Trophoblast cell (in vitro differentiated cells and primary cell): ENCODE measurements at places on chromosomes 12 and 14.
A peak's percentile ranks its signal among the peaks of the same experiment; 100 is the strongest.

GRCh38 chr12:18071336-18071735 is 18.7 kb downstream of the RERGL start:
- no peaks in the 10 kb centered on the region for H3K4me1 ChIP-seq
- H3K36me3 ChIP-seq, result no peaks in the 10 kb centered on the region
- no peak for DNase-seq

DNA sequence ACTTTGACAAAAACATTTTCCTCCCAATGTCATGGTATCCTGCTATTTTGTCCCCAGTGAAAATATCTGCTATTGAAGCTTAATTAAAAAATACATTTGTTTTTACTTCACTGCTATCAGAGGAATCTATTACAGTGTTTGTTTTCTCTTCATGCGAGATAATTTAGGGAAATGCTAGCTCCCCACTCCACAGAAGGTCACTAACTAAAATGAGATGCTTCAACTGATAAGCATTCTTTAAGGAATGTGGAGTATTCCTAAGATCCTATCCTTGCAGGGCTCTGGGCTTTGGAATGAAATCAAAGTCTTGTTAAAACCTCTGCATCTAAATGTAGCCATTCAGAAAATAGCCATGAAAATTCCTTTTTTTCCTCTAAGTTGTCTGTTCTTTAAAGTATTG is 39.5 kb downstream of the PAX9 start:
- peaks cover 11% of the 10 kb centered on the region for H3K4me1 ChIP-seq
- H3K27ac ChIP-seq, result no peak overlapping the region
- H3K27me3 ChIP-seq, result no peaks in the 10 kb centered on the region
- no peak overlapping the region for H3K4me3 ChIP-seq

DNA sequence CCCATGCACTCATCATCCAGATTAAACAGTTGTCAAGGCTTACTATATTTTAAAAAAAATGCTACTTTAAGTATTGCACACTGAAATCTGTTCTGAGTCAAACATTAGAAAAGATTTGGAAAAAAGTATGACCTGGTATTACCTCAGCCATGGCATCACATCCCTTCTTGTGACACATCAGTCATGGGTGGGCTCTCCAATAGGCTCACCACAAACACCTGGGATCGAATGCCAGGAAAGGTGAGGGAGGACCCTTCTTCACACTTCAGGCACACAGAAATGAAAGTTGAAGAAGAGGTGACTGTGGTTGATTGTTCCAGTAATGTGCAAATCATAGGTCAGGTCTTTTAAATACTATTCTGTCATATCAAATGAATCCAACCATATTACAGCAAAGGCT is 36.6 kb upstream of the GZMB start:
- DNase-seq, result no peak
- no peak overlapping the region for H3K4me3 ChIP-seq
- H3K27me3 ChIP-seq, result no peaks in the 10 kb centered on the region
- no peak overlapping the region for H3K27ac ChIP-seq
- H3K4me1 ChIP-seq, result no peaks in the 10 kb centered on the region

DNA sequence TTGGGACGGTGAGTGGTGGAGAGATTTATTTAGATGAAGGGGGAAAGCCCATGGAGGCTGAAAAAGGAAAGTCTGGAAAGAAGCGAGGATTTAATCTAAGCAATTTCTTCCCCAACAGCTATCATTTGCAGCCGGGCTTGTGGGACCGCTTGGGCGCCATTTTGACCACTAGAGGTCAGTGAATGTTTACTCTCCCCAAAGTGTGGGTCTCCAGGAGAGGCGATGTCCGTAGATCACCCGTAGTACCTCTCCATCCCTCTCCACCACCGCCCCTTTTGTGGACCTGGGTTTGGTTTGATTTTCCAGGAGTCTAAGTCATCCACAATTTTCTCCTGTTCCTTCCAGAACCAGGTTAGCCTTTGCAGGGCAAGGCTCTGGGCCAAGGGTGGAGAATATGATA is 91.2 kb upstream of the PARP11 start:
- H3K4me1 ChIP-seq, result peaks cover 33% of the 10 kb centered on the region
- H3K36me3 ChIP-seq, result no peaks in the 10 kb centered on the region
- no peak overlapping the region for H3K4me3 ChIP-seq
- no peak overlapping the region for H3K27ac ChIP-seq

GRCh38 chr14:50961605-50962221 is 17.4 kb upstream of the PYGL start:
- no peak for DNase-seq
- no peaks in the 10 kb centered on the region for H3K4me1 ChIP-seq
- H3K36me3 ChIP-seq, result no peaks in the 10 kb centered on the region
- H3K27me3 ChIP-seq, result no peaks in the 10 kb centered on the region

DNA sequence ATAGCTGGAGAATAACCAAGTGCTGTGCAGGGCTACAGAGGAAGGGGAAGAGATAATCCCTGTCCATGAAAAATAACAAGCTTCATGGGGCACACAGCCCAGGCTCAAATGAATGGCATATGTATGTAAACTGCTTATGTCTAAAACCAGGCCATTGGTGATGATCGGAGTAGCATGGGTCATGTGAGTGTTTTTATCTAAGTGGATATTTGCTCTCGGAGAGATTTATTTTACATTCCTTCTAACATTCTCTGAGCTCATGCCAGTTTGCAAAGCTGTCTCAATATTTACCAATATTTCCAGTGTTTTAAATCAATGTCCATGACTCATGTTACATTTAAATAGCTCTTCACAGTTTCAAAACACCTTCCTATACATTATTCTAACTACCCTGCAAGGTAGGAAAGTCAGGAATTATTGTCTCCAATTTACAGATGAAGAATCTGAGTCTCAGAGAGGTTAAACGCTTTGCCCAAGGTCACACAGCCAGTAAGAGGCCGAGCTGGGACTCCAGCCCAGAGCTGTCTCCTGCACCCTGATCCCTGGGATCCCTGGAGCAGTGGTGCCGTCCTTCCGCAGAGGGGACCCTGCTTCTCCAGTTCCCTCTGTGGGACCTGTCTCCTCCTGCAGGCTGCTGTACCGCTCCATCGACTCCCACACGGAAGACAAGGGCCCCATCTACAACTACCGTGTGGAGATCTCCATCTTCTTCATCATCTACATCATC is 186.7 kb upstream of the FKBP4 start:
- H3K4me3 ChIP-seq, result no peak overlapping the region
- H3K36me3 ChIP-seq, result peaks cover 15% of the 10 kb centered on the region
- no peak for DNase-seq
- no peak overlapping the region for H3K27ac ChIP-seq
- no peaks in the 10 kb centered on the region for H3K4me1 ChIP-seq

- DNase-seq, result peak; percentile 33
- no peaks in the 10 kb centered on the region for H3K36me3 ChIP-seq
- H3K4me1 ChIP-seq, result peaks cover 4% of the 10 kb centered on the region
- H3K27ac ChIP-seq, result peak overlapping the region; percentile 13
- no peak overlapping the region for H3K4me3 ChIP-seq
- H3K27me3 ChIP-seq, result no peaks in the 10 kb centered on the region
These were observed 672 bp upstream of the SCFD1 start for GRCh38 chr14:30621354-30621939.

DNA sequence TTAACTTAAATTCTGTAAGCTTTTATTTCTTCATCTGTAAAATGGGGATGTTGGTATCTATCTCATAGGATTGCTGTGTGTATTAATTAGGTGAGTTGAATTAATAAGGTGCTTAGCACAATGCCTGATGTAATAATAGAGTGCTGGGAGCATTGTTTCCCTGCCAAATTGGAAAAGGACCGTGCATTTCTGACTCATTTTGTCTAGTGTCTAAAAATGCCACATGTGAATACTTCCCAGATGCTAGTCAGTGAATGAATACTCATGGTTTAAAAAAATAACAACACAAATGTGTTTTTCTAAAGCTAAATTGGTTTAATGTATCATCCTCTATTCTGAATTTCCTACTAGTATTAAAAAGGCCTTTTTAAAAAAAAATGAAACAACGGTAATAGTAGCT is 45.4 kb upstream of the NEDD1 start:
- no peaks in the 10 kb centered on the region for H3K27me3 ChIP-seq
- no peak overlapping the region for H3K4me3 ChIP-seq
- no peak for DNase-seq
- peaks cover 8% of the 10 kb centered on the region for H3K4me1 ChIP-seq
- no peaks in the 10 kb centered on the region for H3K36me3 ChIP-seq
- no peak overlapping the region for H3K27ac ChIP-seq
